Neural crest cell (in vitro differentiated cells): ENCODE measurements at places on chromosomes 1 and 21. TPM values are rescaled to one million over a fixed set of nuclear protein-coding genes. Genes with fewer than 3 reads are reported as not detected.

- no peak overlapping the region for H3K4me3 ChIP-seq
- no peaks in the 10 kb centered on the region for H3K27me3 ChIP-seq
- H3K4me1 ChIP-seq: peaks cover 9% of the 10 kb centered on the region
These were observed 44.5 kb downstream of the TIAM1 start for GRCh38 chr21:31299291-31300147.

- no peak for DNase-seq
- H3K4me1 ChIP-seq: peaks cover 29% of the 10 kb centered on the region
- H3K27ac ChIP-seq: no peak overlapping the region
- H3K36me3 ChIP-seq: peaks cover 20% of the 10 kb centered on the region
- no peaks in the 10 kb centered on the region for H3K27me3 ChIP-seq
These were observed 131.3 kb downstream of the CACHD1 start for GRCh38 chr1:64601207-64601606.

DNA sequence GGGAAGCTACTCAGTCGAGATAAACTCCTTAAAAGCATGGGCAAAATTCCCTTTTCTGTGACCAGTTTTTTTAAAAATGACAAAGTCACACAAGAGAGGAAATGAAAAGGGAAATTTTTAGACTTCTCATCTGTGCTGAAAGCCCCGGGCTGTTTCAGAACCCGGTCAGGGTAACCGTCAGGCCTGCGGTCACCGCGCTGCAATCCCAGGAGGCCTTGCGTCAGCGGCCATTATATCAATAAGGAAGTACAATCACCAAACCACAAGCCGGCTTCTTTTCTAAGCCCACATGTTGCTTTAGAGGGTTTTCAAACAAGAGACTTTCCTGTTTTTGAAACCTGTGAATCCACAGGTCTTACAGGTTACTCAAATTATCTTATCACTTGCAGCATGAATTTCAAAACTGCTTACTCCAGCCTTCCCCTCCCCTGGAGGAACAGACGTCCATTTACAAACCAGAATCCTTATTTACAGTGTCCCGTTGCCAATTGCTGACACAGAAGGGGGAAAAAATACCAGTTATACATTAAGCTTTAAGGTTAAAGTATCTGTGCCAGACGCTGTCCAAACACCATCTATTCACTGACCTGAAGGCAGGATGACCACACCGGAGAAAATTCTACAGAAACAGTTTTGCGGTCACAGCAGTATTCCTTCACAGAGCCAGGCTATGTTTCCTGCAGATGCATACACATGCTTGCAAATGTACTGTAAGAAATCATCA is 165.3 kb downstream of the TOMM20 start:
- H3K36me3 ChIP-seq: no peaks in the 10 kb centered on the region
- H3K27ac ChIP-seq: no peak overlapping the region
- no peaks in the 10 kb centered on the region for H3K27me3 ChIP-seq
- peaks cover 42% of the 10 kb centered on the region for H3K4me1 ChIP-seq
- H3K4me3 ChIP-seq: no peak overlapping the region

CFAP126 gene
- not detected in 2 replicates for total RNA-seq

C1orf74 gene
- 2.7 and 3.2 TPM in 2 replicates for total RNA-seq

DNA sequence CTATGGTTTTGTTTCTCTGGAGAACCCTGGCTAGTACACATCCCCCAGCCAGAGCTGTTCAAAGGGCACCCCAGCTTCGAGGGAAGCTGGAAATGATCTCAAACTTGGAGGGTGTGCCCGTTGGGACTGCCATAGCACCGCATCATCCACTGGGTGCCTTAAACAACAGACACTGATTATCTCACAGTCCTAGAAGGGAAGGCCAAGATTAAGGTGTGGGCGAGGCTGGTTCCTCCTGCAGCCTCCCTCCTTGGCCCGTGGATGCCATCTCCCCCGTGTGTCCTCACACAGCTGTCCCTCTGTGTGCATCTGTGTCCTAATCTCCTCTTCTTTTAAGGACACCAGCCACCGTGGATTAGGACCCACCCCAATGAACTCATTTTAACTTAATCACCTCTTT is 4.2 kb upstream of the IBA57 start:
- H3K27ac ChIP-seq: no peak overlapping the region
- H3K36me3 ChIP-seq: no peaks in the 10 kb centered on the region
- H3K4me3 ChIP-seq: peak overlapping the region; percentile 61
- H3K4me1 ChIP-seq: peaks cover 13% of the 10 kb centered on the region
- DNase-seq: no peak

DNA sequence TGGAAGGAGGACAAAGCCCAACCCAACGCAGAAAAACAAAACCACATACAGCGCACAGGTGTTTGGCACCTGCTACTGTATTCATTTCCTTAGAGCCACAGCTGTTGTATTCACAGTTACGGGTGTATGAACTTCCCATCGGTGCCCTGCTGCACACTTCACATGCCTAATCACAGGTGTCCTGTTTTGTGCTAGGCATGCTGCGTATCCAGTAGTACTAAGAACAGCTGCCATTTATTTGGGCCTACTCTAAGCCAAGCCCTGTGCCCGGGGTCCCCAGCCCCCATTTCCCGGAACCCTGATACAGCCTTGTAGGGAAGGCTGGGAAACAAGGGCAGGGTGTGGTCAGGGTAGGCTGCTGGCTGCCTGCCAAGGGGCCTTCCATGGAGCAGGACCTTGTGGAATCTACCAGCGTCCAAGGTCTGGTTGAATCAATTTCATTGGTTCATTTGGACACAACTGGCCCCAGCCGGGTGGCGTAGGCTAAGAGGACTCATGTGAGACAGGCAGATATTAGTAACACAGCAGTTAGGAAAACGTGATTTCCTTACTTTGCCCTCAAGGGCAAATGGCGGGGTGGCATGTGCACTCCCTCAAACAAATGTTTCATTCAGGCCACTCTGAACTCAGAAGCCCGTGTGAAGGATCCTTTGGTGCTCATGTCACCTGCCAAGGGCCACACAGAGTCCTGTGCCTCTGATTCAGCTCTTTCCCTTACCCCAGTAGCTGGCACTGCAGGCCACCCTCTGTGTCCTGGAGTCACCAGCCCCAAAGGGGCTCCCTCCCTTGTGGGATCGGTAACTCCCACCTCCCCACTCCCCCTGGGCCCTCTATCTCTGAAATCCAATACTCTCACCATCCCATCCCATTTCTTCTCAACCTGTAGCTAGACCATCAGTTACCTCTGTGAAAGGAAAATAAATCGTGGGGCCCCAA is 986 bp upstream of the RNF186 start:
- no peak overlapping the region for H3K4me3 ChIP-seq
- DNase-seq: no peak
- peak overlapping the region; percentile 69 for H3K27ac ChIP-seq
- H3K36me3 ChIP-seq: no peaks in the 10 kb centered on the region
- H3K4me1 ChIP-seq: peaks cover 16% of the 10 kb centered on the region

DNA sequence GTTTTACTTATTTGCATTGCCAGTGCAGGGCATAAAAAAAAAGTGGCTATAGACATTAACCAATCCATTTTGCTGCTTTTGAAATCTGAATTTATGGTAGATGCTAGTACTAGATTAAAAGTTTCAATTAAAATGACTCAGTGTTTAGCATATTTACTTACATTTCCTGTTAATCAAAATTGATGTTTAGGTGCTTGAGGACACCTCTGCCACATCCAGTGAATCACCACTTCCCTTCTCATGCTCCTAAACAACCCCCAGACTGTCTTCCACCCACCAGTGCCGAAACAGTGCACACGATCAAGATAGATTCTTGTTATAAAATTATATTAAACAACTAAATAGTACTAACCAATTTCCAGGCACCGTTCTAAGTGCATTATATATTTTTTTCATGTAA is 32.7 kb downstream of the HSD17B7 start:
- peaks cover 19% of the 10 kb centered on the region for H3K4me1 ChIP-seq
- no peak overlapping the region for H3K27ac ChIP-seq
- peak overlapping the region; percentile 90 for H3K4me3 ChIP-seq
- H3K36me3 ChIP-seq: no peaks in the 10 kb centered on the region
- H3K27me3 ChIP-seq: peaks cover 30% of the 10 kb centered on the region
- DNase-seq: no peak

DNA sequence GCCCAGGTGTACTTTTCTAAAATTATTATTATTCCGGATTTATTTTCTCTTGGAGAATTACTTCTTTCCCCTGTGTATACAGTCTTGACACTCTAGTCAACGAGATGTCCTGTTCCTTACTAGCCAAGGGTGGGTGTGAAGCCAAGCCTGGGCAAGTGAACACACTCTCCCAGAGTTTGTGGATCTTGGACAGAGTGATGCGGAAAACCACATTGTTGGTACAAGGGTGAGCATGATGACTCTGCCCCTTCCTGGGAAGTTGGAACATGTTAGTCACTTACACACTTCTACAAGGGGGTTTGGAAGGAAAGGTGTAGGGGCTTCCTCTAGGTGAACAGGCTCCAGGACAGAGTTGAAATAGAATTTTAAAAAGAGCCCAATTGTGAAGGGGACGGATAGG is 20.0 kb upstream of the RD3 start:
- H3K27me3 ChIP-seq: peaks cover 22% of the 10 kb centered on the region
- no peak overlapping the region for H3K27ac ChIP-seq
- no peak for DNase-seq
- no peak overlapping the region for H3K4me3 ChIP-seq
- H3K36me3 ChIP-seq: no peaks in the 10 kb centered on the region

GRCh38 chr1:180951186-180951745 is 38.6 kb downstream of the KIAA1614 start:
- no peak for DNase-seq
- H3K27me3 ChIP-seq: no peaks in the 10 kb centered on the region
- no peak overlapping the region for H3K27ac ChIP-seq
- peaks cover 11% of the 10 kb centered on the region for H3K36me3 ChIP-seq

GRCh38 chr1:197017558-197018146 is 40.3 kb downstream of the CFHR5 start:
- DNase-seq: no peak
- no peaks in the 10 kb centered on the region for H3K4me1 ChIP-seq
- H3K4me3 ChIP-seq: no peak overlapping the region
- no peak overlapping the region for H3K27ac ChIP-seq
- H3K36me3 ChIP-seq: no peaks in the 10 kb centered on the region

DNA sequence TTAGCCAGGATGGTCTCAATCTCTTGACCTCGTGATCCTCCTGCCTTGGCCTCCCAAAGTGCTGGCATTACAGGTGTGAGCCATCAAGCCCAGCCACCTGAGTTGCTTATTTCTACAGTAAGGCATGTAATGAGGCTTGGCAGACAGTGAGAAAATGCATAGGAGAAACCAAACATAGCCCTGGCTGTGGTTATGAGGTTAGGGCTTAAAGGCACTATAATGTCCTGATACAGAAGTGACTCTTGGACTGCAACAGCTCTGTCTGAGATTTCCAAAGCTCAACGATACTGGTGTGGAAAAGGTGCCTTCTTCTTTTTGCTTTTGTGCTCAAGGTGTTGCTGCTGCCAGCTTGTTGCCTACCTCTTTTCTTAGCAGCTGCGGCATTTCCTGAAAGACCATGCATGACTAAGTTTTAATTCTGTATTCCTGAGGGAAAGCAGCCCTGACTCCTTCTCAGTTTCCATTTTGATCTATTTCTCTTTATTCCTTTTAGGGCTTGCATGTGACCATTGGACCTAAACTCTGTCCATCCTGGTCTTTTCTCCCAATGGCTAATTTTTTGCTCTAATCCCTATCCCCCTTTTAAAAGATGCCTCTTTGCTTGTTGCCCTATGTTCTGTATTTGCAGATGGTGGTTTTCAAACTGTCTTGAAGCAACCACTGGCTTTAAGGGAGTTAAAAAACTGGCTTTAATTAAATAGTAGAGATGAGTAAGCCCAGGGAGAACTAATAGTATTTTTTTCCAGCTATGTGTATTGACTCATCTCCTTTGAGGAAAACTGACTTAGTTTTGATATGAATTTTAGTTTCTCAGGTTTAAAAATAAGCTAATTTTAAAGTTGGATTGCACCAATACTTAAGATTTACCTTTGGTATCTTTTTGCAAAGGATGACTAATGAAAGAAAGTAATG is 70.3 kb downstream of the KIF1B start:
- no peak overlapping the region for H3K4me3 ChIP-seq
- no peak for DNase-seq
- no peak overlapping the region for H3K27ac ChIP-seq
- peaks cover 10% of the 10 kb centered on the region for H3K36me3 ChIP-seq
- H3K4me1 ChIP-seq: peaks cover 9% of the 10 kb centered on the region

DNA sequence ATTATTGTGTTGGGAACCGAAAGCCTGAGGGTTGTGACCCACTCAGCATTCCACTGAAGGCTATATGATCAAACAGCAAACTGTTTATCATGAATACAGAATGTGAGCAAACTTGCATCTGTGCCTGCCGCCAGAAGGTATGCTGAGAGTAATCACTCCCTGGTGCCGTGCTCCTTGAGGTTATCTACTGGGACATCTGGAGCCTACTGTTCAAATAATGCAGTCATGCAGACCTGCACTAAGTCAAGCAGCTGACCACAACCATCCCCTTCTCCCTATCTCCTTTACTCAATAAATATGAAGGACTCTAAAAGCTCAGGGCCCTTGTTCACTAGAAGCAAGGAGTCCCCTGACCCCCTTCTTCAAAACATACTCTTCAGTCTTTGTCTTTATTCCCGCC is 13.5 kb downstream of the GSTM5 start:
- H3K36me3 ChIP-seq: no peaks in the 10 kb centered on the region
- H3K27me3 ChIP-seq: no peaks in the 10 kb centered on the region
- DNase-seq: no peak
- peaks cover 3% of the 10 kb centered on the region for H3K4me1 ChIP-seq

GRCh38 chr1:48876330-48876785 is 99.7 kb upstream of the BEND5 start:
- peaks cover 8% of the 10 kb centered on the region for H3K27me3 ChIP-seq
- H3K36me3 ChIP-seq: no peaks in the 10 kb centered on the region
- H3K4me1 ChIP-seq: peaks cover 15% of the 10 kb centered on the region
- DNase-seq: no peak
- H3K4me3 ChIP-seq: no peak overlapping the region

DNA sequence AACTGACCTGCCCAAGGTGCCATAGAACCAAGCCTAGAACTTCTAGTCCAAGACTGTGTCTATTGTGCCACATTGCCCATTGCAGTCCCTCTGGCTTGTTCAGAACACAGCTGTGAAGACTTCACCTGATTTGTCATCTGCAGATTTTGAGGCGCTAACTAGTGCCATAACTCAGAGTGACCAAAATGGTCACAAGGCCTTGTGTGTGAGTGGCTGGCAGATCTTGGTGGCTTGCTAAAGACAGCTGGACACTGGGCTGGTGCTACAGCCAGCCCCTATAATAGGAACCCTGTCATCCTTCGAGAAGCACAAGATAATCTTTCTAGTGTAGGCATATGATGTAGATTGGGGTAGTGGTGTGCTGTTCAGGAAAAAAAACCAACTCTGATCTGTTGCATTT is 63.7 kb upstream of the IFNLR1 start:
- DNase-seq: no peak
- no peak overlapping the region for H3K4me3 ChIP-seq
- H3K36me3 ChIP-seq: no peaks in the 10 kb centered on the region
- no peaks in the 10 kb centered on the region for H3K27me3 ChIP-seq
- H3K4me1 ChIP-seq: no peaks in the 10 kb centered on the region
- H3K27ac ChIP-seq: no peak overlapping the region

EPHA8 gene
- total RNA-seq: not detected in 2 replicates

LEMD1 gene
- 10.2 and 10.7 TPM in 2 replicates for total RNA-seq

DNA sequence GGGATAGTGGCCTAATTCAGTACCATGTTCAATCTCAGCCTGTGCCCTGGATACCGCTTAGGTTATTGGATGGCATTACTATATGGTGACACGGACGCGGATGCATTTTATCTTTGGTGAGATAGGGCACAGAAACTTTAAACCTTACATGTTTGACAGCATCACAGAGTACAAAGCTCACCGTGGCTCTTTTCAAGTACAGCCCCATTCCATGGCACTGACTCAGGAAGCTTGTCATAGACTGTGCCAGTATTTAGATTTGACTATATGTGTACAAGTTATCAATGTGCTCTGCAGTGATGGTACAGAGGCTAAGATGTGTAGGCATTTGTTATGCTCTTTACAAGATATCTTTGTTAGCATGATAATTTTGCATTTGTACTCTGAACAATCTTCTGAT is 169.0 kb downstream of the RYR2 start:
- H3K36me3 ChIP-seq: no peaks in the 10 kb centered on the region
- no peak overlapping the region for H3K27ac ChIP-seq
- H3K27me3 ChIP-seq: no peaks in the 10 kb centered on the region
